ENCODE measurements at places on chromosomes 6 and 20.

DNA sequence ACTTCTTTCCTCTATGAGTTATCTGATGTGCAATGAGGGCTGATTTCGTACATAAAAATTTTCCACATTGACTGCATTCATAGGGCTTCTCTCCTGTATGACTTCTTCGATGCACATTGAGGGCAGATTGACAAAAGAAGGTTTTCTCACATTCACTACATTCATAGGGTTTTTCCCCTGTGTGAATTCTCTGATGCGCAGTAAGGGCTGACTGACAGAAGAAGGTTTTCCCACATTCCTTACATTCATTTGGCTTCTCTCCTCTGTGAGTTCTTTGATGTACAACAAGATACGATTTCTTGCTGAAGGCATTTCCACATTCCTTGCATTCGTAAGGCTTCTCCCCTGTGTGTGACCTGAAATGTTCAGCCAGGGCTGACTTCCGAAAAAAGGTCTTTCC lies 11.4 kb downstream of the ZNF334 start:
- DNase-seq, result no peak

GRCh38 chr20:30286157-30286556 lies 971.3 kb upstream of the DEFB115 start:
- DNase-seq, result no peak

DNA sequence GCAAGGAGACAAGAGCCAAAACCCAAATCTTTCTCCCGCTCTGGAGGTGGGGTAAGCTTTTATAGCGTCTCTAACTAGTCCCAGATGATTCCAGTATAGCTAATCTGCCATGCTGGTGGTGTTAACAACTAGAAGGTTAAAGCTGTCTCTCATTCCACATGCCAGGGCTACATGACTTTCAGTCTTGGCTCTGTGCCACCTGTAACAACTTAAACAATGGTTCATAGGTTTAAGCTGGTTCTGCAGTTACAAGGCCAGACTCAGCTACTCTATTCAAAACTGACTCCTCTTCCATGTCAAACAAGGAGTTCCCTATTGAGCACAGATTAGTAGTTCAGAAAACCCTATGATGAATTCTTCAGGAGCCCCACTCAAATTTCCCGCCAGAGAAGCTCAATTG lies 128.9 kb downstream of the ELOVL4 start:
- DNase-seq, result no peak

- no peak for DNase-seq
Observed at GRCh38 chr6:73537677-73538076, 16.8 kb upstream of the EEF1A1 start.

DNA sequence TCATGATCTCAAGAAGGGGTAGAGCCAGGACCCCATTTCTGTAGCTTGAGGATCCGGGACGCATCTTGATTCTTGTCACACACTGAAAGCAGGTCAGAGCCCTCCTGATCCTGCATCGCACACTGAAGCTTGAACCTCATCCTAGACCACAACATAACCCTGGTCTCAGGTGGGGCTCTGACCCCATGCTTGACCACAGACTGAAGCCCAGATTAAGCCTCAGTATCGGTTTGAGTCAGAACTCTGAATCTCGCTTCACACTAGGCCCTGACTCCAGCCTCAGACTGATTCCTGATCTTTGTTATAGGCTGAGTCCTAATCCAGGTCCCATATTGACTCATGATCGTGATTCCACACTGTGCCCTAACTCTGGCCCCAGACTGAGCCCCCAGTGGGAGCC lies 8.5 kb upstream of the RSPO4 start:
- DNase-seq, result no peak

DNA sequence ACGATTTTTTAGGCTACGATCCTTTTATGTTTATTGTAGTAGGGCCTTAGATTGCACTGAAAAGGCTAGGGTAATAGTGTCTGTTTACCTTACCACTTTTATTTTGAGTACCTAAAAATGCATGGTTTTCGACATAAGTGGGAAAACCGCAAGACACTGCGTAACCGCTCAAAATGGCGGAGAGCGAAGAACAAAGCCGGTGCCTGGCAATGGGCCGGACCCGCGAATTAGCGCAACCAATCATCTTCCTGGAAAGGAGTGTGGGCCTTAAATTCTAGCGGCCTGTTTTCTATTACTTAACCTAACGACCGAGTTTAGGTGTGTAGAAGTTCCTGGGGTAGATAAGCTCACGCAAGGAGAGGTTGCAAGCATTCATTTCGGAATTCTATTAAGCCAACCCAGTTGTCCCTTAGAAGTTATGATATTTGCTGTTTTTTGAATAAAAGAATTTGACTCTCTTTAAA lies 118.0 kb downstream of the HFE start:
- peak; percentile 40 for DNase-seq

DNA sequence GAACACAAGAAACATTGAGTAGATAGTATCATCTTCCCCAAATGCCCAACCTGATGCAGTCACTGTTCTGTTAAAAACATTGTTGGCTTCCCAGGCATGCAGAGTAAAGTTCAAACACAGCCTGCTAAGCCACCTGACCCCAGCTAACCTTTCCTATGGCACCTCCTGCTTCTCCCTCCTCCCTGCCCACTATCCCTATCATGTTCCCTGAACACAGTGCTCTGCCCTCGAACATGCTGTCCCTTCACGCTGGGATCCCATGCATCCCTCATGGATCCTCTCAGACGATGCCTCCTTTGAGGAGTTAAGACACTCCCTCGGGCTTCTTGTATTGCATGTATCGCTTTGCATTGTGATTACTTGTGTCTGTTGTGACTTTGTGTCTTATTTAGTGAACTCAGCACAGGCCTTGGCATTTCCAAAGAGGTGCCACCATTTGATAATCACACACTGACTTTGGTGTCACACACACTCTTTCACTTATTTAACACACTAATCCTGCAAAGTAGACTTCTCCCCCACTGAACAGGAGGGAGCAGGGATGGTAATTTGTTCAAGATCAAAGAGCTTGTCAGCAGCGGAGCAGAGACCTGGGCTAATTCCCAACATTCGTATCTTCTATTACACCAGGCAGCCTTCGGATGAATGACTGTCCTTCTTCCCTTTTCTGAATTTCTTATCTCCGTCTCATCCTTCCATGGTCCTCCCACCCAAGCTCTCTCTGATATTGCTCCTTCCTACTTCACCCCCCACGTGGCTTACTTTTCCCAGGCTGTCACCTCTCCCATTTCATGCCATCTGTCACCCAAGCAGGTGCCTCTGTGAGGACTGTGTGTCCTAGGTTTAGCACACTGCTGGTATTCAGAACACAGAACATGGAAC lies 28.3 kb upstream of the SMIM29 start:
- no peak for DNase-seq

- no peak for DNase-seq
Observed at GRCh38 chr6:98458708-98459107, 375.7 kb upstream of the POU3F2 start.

DNA sequence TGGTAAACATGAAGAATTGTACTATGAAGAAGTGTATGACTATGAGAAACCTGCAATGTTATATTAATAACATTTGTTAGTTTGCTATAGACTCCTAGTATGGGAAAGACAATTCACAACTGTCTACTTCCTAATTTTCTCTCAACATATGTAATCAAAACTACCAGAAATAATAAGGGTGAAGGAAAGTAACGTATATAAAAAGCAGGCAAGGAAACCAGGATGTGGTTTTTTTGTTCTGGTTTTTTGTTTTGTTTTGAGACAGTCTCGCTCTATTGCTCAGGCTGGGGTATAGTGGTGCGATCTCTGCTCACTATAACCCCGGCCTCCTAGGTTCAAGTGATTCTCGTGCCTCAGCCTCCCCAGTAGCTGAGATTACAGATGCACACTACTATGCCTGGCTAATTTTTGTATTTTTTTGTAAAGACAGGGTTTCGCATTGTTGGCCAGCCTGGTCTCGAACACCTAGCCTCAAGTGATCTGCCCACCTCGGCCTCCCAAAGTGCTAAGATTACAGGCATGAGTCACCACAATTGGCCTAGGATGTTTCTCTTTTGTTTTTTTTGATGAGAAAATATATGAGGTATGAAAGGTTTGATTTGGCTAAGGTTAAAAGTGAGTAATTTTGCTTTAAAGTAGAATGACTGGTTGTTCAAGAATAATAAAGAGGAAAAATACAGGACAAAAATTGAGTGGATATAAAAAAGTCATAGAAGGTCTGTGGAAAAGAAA lies 83.1 kb downstream of the PTCHD4 start:
- DNase-seq, result no peak

DNA sequence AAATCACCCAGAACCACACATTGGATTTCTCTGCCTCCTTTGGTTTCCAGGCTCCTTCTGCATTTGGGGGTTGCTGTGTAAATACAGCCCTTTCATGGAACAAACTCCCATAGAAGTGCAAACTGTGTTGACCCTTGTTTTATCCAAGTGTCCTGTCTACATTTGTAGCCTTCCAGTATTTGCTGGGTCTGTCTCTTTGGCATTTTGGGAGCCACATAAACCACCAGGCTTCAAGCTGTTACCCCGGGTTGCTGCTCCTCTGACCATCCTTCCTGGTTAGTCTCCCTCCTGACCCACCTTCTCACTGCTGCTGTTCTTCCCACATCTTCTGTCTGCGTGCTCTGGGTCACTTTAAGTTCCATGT lies 7.6 kb upstream of the MTHFD1L start:
- no peak for DNase-seq

DNA sequence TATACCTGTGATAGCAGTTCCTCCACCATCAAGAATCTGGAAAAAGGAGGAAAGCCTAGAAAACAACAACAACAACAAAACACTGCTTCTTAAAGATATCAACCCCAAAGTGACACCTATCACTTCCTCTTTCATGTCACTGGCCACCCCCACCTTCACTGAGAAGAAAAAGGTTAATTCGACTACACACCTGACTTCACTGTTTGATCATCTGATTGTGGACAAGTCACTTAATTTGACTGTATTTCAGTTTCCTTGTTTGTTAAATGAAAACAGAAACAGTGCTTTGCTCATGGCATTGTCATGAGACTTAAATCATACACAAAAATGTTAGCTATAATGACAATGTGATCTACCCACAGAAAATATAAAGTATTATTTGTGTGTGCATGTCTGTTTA lies 280.6 kb upstream of the SULF2 start:
- no peak for DNase-seq

GRCh38 chr6:2962004-2962403 lies 9.4 kb downstream of the SERPINB6 start:
- no peak for DNase-seq

GRCh38 chr20:14232650-14233049 lies 104.8 kb downstream of the FLRT3 start:
- no peak for DNase-seq

GRCh38 chr6:138653435-138653834 lies 120.1 kb upstream of the CCDC28A start:
- DNase-seq, result no peak

DNA sequence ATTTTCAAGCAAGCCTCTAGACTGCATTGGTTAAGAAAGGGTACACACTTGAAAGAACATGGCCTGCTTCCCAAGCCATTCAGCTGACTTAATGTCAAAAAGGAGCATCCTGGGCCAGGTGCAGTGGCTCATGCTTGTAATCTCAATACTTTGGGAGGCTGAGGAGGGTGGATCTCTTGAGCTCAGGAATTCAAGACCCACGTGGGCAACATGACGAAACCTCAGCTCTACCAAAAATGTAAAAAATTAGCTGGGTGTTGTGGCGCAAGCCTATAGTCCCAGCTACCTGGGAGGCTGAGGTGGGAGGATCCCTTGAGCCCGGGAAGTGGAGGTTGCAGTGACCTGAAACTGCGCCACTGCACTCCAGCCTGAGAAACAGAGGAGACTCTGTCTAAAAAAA lies 26.9 kb upstream of the NT5E start:
- no peak for DNase-seq

DNA sequence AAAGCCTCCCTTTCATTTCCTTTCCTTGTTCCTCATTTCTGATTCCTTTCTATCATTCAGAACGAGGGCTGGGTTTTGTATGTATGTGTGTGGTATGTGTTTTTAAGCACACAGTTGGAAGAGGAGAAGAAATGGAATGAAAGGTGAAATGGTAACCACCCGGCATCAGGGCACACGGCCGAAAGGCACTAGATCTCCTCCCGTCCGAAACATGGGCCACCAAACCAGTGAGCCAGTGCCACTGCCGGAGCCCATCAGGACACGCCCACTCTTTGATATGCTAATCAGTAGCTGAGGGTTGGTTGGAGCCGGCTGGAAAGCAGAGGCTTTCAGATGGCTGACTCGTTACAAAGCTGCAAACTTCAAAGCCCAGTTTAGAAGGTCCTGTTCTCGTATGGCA lies 228.6 kb upstream of the JARID2 start:
- DNase-seq, result no peak

DNA sequence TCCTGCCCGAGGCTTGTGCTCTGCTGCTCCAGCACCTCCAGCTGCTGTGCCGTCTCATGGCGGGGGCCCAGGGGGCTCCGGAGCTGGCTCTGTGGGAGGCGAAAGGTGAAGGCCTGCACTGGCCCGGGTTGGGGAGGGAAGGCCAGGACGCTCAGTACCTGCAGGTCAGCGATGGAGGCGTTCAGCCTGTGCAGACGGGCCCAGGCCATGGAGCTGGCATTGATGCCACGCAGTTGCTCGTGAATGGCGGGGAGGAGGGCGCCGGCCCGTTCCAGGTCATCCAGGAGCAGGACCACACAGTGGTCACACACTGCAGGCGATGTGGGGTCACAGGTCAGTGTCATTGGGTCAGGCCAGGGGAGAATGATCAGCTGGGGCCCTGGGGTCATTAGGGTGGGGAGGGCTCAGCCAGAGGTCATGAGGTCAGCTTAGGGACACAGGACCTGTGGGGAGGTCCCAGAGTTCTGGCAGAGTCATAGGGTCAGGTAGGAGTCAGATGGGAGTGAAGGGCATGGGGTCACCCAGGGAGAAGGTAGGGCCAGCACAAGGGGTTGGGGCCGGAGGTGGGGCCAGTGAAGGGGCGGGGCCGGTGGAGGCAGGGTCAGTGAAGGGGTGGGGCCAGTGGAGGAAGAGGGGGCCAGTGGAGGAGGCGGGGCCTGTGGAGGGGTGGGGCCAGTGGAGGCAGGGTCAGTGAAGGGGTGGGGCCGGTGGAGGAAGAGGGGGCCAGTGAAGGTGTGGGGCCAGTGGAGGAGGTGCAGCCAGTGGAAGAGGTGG lies 18.0 kb downstream of the ADRM1 start:
- no peak for DNase-seq

DNA sequence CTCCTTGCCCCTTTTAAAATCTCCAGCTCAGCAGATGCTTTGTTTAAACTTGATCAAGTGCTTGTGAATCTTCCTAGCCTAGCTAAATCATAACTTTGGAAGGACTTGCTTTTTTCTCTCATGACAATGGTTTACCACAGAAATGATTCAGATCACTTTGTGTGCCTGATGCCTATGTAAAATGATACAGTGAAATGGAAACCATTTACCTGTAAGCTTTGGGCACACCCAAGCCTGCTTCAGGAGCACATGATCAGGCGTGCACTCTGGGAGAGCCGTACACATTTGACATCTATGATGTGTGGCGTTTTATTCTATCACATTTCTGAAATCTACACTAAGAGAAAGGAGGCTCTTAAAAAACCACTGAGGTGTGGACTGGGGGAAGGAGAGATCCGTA lies 41.1 kb downstream of the PTPN1 start:
- no peak for DNase-seq

DNA sequence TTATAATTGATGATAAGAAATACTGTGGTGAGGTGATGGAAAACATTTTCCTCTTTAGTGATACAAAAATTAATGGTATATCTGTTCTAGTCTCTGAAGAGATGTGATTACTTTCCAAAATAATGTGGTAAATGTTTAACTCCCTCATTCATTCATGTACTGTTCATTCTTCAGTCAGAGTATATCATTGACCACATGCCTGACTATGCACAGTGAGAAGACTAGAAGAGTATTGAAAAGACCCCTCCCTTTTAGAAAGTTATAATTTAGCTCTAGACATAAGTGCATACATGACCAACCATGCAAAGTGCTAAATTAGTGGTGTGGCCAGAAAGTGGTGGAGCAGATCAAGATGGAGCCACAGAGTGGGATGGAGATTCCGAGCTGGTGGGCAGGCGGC lies 133.0 kb downstream of the CLIC5 start:
- DNase-seq, result no peak
